ENCODE measurements at places on chromosomes 1 and 21. TPM values are rescaled to one million over a fixed set of nuclear protein-coding genes. Genes with fewer than 3 reads are reported as not detected.
A peak's percentile ranks its signal among the peaks of the same experiment; 100 is the strongest.

Gene AADACL3
- total RNA-seq: not detected

Gene MIB2
- 49.2 TPM for total RNA-seq

Gene RGS8
- not detected for total RNA-seq

Gene SDE2
- total RNA-seq: 32.5 TPM

Gene IGSF3
- 29.4 TPM for total RNA-seq

Gene GBP6
- total RNA-seq: not detected

Gene OR2L2
- not detected for total RNA-seq

Gene CYP4A11
- not detected for total RNA-seq

Gene EPB41
- total RNA-seq: 36.2 TPM

GRCh38 chr1:226717256-226717909 is 21.7 kb downstream of the ITPKB start:
- DNase-seq: no peak

DNA sequence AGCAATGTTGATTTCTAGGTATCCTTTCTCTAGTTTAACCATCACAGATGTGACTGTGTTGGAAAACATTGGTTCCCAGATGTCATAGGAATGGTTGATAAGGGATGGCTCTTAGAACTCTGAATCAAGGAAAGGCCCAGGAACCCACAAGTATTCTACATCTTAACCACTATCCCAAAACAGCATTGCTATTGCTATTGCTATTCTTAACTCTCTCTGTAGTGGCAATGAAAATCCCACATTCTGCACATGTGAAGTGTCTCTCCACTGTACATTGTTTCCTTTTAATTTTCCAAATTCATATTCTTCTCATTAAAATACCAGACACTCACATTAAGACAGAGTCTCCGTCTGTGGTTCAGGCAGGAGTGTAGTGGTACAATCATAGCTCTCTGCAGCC is 420.4 kb upstream of the RUNX1 start:
- no peak for DNase-seq

DNA sequence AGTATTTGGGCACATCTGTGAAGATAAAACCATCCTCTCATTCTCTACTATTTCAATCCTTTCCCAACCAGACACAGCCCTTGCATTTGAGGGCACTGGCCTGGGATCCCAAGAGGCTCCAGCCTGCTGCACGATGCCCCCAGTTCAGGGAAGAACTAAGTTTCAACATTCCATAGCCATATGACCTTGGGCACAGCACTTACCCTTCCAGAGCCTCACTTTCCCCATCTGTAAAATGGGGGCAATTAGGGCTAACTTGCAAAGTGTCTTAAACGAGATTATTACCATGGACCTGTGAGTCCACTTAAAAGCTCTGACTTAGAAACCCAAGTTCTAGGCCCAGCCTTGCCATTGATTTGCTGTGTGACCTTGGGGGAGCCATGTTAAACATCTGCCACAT is 22.9 kb downstream of the CDCP2 start:
- DNase-seq: no peak

- DNase-seq: no peak
Measured at GRCh38 chr1:217311766-217312165, 319.1 kb downstream of the GPATCH2 start.

DNA sequence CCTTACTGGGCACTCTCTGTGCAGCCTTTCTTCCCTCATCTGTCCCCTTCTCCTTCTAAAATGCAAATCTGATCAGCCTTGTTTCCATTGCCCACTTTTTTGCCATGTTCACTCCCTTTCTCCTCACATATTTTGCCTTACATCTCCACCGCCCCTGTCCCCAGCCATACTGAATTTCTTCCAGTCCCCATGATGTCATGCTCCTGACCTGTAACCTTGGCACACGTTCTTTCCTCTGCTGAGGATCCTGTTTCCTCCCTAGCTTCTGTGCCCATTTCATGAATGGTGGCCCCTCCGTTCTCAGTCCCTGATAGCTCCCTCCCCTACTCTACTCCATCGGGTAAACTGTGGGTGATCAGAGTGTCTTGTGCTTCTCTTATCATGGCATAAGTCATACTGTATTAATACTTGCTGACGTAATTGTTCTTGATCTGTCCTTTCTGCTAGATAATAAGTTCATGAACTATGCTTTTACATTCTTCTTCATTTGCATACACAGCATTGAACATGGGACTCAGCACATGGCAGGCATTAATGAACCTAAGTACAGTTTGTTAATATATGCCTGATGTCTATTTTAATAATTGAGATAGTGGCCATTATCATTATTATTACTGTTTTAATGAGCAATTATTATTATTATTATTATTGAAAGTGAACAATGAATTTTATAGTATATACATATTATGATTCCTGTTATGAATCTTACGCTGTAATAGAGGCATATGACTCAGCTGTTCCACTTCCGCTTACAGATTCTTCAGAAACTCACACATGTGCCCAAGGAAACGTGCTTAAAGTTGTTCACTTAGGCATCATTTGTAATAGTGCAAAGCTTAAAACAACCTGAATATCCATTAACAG is 28.5 kb downstream of the MAP3K21 start:
- peak; percentile 17 for DNase-seq

DNA sequence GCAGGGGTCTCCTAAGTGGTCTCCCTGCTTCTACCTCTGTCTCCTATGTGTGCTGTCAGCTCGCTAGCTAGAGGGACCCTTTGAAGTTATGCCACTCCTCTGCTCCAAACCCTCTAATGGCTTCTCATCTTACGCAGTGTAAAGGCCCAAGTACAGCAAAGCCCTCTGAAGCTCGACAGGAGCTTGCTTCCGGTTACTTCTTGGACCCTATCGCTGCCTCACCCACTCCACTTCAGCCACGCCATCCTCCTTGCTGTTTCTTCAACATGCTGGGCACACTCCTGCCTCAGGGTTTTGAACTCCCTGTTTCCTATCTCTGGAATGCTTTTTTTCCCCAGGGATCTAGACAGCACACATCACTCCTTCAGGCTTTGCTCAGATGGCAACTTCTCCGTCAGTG is 102.3 kb upstream of the F3 start:
- no peak for DNase-seq

DNA sequence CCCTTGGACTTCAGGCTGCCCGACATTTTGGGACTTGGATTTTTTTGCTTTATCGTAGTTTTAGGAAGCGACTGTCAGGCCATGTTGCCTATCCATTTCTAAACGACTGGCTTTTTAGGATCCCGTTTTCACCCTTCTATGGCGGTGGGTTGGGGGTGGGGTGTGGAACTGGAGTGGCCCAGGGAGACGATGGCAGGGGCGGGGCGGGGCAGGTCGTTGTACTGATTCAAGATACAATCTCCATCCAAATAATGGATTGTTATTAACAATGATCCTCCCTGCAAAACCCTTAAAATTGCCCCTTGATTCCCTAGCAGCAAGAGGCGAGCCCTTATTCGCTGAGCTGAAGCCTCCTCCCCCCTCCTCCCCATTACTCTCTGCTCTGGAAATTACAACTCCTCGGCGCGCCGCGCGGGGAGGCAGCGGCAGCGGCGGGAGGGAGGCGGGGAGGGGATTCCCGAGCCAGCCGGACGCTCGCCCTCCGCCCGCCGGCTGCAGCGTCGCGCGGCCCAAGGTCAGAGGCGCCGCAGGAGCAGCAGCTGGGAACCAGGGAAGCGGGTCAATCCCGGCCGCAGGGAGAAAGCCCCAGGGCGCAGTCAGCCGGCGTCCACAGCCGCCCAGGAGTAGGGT is at the start of gene TRIM67:
TRIM67 (plus strand) TSS at position 392 of the 630 bp plus-strand sequence. CDS start 912 bp downstream, outside the sequence.
- peak; percentile 24 for DNase-seq

DNA sequence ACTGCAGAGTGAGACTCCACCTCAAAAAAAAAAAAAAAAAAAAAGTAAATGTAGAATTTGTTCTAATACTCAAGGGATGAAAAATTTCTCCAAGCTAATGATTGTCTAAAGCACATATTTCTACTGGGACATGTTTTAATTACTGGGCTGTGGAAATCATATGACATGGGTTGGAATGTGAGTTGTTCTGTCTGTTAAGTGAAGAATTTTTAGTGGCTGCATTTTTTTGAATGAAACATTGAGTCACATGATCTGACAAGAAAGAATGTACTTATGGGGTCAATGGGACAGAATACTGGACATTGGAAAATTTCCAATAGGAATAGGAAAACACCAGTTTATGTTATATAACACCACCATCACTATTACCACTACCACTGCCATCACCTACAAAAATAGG is 123.8 kb upstream of the IVNS1ABP start:
- peak; percentile 20 for DNase-seq

GRCh38 chr1:226661965-226662364 is 77.1 kb downstream of the ITPKB start:
- no peak for DNase-seq

GRCh38 chr1:233790662-233791371 is 113.7 kb upstream of the SLC35F3 start:
- peak; percentile 58 for DNase-seq

GRCh38 chr1:211503542-211503941 is 11.6 kb upstream of the RD3 start:
- no peak for DNase-seq

DNA sequence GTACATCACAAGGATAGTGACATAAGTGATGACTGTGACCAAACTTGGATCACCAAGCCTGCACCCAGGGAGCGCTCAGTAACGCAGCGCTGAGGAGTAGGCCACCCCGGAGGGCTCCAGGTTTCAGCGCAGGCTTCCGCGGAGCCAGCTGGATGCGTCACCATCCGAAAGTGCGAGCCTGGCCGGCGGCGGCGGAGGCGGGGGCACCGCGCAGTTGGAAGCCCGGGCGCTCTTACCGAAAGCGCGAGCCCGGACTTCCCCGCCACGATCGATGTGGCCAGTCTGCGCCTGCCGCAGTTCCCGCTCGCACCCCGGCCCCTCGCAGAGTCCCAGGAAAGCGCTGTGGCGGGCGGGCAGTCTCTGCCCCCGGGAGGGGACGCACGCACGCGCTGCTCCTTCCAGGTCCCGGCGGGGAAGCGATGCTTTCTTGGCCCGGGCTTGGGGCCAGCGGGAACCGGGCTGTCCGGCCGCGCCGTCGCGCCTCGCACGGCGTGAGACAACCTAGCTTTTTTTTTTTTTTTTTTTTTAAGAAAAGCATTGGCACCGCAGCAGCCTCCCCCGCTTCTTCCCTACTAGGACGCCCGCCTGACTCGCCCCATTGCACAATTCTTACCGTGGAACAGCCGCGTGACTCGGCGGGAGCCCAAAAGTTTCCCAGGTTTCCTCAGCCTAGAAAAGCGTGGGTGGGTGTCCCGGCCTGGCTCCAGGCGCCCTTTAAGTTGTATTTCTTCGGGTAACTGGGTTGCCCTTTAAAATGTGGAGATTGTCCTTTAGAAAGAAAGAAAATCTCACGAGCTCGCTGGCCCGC is 36.4 kb upstream of the JAK1 start:
- DNase-seq: peak; percentile 82

- peak; percentile 67 for DNase-seq
Measured at GRCh38 chr1:203628201-203629015, 1.8 kb downstream of the ATP2B4 start.

DNA sequence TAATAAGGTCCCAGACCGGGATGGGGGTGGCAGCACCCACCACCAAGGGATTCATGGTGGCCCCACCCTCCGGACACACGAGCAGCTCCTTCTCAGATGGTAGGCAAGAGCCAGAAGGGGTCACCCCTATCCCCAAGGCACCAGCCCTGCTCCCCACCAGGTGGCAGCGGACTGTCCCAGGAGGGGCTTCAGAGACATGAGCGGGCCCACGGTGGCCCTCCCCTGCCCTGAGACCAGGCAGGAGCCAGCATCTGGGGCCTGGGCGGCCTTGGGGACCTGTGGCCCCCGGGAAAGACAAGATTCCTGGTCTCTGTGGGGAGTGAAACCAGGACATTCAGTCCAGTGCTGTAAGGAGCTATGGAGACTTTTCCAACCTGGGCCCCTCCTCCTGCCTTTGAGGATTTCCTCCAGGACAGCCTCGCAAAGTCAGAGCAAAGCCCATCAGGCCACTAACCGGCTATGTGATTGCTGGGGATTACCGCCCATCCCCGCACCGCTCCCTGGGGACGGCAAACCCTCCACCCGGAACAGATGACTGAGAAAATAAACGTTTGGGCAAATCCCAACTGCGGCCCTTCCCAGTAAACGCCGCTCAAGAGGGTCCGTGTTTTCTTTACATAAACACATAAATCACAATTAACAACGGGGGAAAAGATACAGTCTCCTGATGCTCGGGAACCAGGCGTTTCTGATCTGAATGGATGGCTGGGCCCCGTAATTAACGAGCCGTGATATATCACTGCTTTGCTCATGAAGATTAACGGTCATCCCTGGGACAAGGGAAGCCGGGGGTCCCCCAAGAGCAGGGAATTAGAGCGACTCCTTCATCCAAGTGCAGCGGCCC is 50.9 kb upstream of the ARHGEF16 start:
- no peak for DNase-seq

DNA sequence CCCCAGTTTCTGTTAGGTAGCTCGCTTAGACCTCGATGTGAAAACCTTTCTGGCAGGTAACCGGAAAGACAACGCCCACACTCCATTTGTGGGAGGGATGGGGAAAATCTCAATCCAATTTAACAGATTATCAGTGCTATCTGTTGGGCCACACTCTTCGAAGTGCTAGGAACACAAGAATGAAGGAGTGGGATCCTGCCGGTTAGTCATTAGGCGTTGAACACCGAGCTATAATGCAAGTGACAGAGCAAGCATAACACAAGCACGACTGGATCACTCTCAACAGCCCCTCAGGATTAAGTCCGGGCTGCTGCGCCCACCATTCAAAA is 531 bp downstream of the SNIP1 start:
- no peak for DNase-seq
